ENCODE measurements at places on chromosomes 13 and 19.
A peak's percentile ranks its signal among the peaks of the same experiment; 100 is the strongest.

GRCh38 chr13:46893221-46893740 is 3.6 kb downstream of the HTR2A start:
- peaks cover 68% of the 10 kb centered on the region for H3K27me3 ChIP-seq
- no peak for DNase-seq
- H3K27ac ChIP-seq, result no peak overlapping the region
- H3K4me1 ChIP-seq, result peaks cover 15% of the 10 kb centered on the region
- peak overlapping the region; percentile 58 for H3K4me3 ChIP-seq
- H3K36me3 ChIP-seq, result no peaks in the 10 kb centered on the region

DNA sequence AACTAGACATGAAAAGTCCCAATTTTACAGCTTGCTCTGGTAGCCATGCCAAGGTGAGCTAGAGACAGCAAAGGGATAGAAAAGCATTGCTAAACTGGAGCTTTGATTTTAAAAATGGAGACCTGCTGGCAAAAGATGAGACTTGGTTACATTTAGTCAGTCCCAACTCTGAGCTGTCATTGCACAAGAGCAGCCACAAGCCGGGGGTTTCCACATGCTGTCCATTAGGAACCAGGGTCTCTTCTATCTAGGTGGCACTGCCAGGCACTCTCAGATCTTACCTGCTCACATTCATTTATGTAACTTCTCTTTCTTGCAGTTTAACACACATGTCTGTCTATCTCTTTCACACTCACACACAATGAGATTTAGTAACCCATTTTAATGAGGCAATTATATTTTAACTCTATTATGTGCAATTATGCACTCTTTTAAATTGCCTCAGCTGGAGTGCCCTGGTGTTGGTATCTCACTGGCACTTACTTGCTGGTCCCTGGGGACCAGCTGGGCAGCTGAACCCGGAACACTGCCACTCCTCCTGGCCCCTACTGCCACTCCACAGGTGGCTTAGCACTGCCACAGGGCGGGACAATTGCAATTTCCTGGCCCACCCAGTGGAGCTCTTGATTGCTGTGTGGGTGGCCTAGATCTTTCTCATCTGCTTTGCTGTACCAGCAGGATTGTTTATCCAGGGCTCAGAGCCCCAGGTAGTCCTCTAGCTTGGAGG is 112.5 kb downstream of the COG6 start:
- no peaks in the 10 kb centered on the region for H3K36me3 ChIP-seq
- H3K4me1 ChIP-seq, result no peaks in the 10 kb centered on the region
- no peak overlapping the region for H3K4me3 ChIP-seq

DNA sequence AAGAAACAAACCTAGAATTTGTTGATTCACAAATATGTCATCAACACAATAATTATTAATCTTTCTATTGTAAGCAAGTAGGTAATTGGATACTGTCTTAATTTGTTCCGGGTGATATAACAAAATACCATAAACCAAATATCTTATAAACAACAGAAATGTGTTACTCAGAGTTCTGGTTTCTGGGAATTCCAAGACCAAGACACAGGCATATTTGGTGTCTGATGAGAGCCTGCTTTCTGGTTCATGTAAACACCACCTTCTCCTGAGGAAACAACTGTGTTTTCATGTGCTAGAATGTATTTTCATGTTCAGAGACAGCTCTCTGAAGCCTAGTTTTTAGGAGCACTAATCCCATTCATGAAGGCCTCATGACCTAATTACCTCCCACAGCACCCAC is 1819.5 kb downstream of the SLITRK5 start:
- no peaks in the 10 kb centered on the region for H3K4me1 ChIP-seq
- H3K27ac ChIP-seq, result no peak overlapping the region
- no peaks in the 10 kb centered on the region for H3K27me3 ChIP-seq
- H3K4me3 ChIP-seq, result no peak overlapping the region

DNA sequence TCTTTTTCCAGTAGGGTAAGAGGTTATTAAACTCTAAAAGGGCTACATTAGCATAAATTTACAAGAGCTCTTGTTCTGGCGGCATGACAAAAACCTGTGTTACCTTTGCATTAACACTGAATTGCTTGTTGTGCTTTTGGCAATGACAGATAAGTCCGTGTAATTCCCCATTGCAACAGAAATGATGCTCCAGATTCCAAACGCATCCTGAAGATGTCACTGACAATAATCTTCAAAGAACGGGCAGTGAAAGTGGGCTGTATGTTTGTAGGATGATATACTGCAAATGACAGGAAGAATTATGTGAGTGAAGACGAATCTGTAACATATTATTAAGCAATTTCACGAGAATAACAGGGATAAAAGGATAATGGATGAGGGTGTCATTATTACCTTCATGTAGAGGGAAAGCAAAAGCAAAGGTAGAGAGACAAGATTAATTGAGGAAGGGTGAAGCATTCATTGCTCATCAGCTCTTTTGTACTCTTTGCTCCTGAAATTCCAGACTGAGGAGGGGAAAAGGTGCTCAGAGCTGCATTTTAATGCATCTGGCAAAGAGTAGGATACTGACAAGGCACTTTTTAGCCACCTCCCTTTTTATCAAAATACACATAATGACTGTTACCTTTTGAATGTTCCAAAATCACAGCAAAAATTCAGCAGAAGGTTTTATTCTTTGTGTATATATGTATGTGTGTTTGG is 38.5 kb upstream of the MAB21L1 start:
- no peaks in the 10 kb centered on the region for H3K27me3 ChIP-seq
- no peaks in the 10 kb centered on the region for H3K36me3 ChIP-seq
- no peak overlapping the region for H3K4me3 ChIP-seq
- H3K27ac ChIP-seq, result no peak overlapping the region
- DNase-seq, result no peak

GRCh38 chr19:14843578-14843977 is 5.1 kb downstream of the OR7A10 start:
- no peak overlapping the region for H3K4me3 ChIP-seq
- DNase-seq, result no peak
- H3K36me3 ChIP-seq, result no peaks in the 10 kb centered on the region
- H3K27ac ChIP-seq, result no peak overlapping the region

GRCh38 chr13:33146843-33147611 is 130.8 kb downstream of the KL start:
- no peak overlapping the region for H3K4me3 ChIP-seq
- H3K36me3 ChIP-seq, result peaks cover 3% of the 10 kb centered on the region
- DNase-seq, result no peak

GRCh38 chr19:32498648-32499200 is 82.3 kb upstream of the PDCD5 start:
- no peaks in the 10 kb centered on the region for H3K4me1 ChIP-seq
- no peak overlapping the region for H3K4me3 ChIP-seq
- H3K27me3 ChIP-seq, result no peaks in the 10 kb centered on the region
- H3K36me3 ChIP-seq, result no peaks in the 10 kb centered on the region
- no peak for DNase-seq
- no peak overlapping the region for H3K27ac ChIP-seq

GRCh38 chr19:12720851-12721655 is 2.7 kb downstream of the TNPO2 start:
- peaks cover 39% of the 10 kb centered on the region for H3K4me1 ChIP-seq
- no peaks in the 10 kb centered on the region for H3K27me3 ChIP-seq
- peak overlapping the region; percentile 95 for H3K27ac ChIP-seq
- peaks cover 28% of the 10 kb centered on the region for H3K36me3 ChIP-seq

- no peak overlapping the region for H3K27ac ChIP-seq
- DNase-seq, result no peak
- no peaks in the 10 kb centered on the region for H3K36me3 ChIP-seq
- no peak overlapping the region for H3K4me3 ChIP-seq
- H3K27me3 ChIP-seq, result peaks cover 29% of the 10 kb centered on the region
These were observed 63.1 kb downstream of the DLEU7 start for GRCh38 chr13:50780201-50781015.

DNA sequence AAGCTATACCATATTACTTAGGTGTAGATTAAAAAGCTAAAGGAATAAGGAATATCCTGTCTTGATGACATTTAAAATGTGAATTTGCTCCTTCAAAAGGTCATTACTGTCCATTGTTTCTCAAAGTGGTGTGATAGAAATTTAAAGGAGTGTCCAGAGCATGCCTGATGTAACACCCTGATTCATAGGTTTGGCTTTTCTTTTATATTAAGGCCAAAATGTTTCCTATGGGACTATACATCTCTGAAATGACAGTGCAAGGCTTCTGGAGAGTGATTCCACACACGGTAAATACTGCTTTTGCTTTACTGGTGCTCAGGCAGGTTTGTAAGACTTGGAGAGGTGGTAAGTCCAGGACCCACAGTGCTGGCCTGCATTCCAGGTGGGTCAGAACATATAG is 289.9 kb downstream of the RFC3 start:
- H3K27me3 ChIP-seq, result no peaks in the 10 kb centered on the region
- no peaks in the 10 kb centered on the region for H3K4me1 ChIP-seq
- no peak for DNase-seq

- DNase-seq, result no peak
- H3K36me3 ChIP-seq, result no peaks in the 10 kb centered on the region
- H3K27me3 ChIP-seq, result no peaks in the 10 kb centered on the region
- no peak overlapping the region for H3K27ac ChIP-seq
These were observed 651 bp downstream of the SERPINE3 start for GRCh38 chr13:51339952-51340732.

DNA sequence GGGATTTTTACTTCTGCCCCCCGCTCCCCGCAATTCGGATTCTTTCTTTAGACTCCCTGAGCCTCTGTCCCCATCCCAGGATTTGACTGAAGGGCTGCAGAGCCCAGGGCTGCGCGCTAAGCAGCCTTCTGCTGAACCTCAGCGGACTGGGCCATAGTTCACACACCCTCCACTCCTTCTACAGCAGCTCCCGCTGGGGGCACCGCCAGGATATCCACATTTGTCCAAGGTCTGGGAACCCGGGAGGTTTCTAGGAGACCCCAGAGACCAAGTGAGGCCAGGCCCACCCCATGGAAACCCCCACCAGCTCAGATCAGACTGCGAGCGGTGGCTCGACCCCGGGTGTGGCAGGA is 463.3 kb downstream of the ITGBL1 start:
- no peak overlapping the region for H3K4me3 ChIP-seq
- H3K27me3 ChIP-seq, result peaks cover 47% of the 10 kb centered on the region
- H3K36me3 ChIP-seq, result no peaks in the 10 kb centered on the region
- H3K27ac ChIP-seq, result no peak overlapping the region
- DNase-seq, result no peak

GRCh38 chr13:30665638-30666037 is 47.9 kb downstream of the USPL1 start:
- no peaks in the 10 kb centered on the region for H3K27me3 ChIP-seq
- peaks cover 6% of the 10 kb centered on the region for H3K4me1 ChIP-seq
- no peak overlapping the region for H3K27ac ChIP-seq
- peaks cover 2% of the 10 kb centered on the region for H3K36me3 ChIP-seq

GRCh38 chr13:33270895-33271538 is 14.5 kb downstream of the STARD13 start:
- no peak for DNase-seq
- H3K36me3 ChIP-seq, result no peaks in the 10 kb centered on the region
- no peaks in the 10 kb centered on the region for H3K4me1 ChIP-seq
- no peak overlapping the region for H3K4me3 ChIP-seq
- peaks cover 12% of the 10 kb centered on the region for H3K27me3 ChIP-seq

DNA sequence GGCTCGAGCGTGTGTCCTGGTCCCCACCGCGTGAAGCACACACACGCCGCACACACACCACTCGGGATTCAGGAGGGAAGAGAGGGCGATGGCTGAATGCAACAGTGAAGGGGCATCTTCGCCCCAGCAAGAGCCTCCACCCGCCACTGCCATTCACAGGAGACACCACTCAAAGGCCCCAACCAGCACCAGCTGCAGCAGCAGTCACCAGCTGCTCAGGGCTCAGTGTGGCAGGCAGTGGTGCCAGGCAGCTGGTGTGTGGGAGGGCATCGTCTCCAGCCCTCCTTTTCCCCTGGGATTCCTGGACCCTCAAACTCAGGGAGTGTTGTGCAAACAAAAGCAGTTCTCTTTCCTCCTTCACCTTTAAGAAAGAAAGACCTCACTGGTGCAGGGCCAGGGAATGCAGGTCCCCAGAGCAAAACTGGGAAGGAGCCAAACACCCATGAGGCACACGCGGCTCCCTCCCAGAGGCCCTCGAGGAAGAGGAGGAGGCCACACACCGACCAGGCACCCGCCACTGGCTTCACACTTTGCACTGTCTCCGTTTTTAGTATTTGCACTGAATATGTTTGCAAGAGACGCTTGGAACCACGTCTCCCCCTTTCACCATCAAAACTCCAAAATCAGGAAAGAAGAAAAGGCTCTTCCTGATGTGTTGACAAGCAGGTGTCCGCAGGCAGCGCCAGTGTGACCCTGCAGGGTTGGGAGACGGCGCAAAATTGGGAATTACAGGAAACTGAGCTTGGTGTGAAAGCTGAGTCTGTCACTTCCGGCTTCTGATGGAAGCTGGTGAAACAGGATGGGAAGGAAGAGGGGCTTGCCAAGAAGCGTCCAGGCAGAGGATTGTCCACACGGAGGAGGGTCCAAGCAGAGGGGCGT is 26.4 kb upstream of the F7 start:
- no peaks in the 10 kb centered on the region for H3K27me3 ChIP-seq
- H3K4me3 ChIP-seq, result no peak overlapping the region
- H3K4me1 ChIP-seq, result no peaks in the 10 kb centered on the region
- peak overlapping the region; percentile 60 for H3K27ac ChIP-seq

DNA sequence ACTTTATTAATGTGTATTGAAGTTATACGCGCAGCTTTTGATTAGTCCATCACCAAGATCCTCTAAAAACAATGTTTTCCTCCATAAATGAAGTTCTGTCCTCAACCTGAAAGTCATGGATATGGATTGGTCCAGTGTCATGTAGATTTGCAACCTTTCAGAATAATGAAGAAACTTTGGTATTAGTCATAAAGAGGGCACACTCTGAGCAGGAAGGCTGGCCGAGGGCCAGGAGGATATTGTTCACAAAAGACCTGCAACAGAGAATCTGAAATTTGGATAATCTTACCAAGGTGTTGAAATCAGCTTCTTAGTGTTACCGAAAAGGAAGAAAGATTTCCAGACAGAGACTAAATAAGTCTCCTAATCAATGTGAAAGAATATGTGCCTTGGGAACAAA is 20.7 kb downstream of the CLDN10 start:
- H3K27ac ChIP-seq, result no peak overlapping the region
- no peaks in the 10 kb centered on the region for H3K36me3 ChIP-seq
- no peak for DNase-seq

DNA sequence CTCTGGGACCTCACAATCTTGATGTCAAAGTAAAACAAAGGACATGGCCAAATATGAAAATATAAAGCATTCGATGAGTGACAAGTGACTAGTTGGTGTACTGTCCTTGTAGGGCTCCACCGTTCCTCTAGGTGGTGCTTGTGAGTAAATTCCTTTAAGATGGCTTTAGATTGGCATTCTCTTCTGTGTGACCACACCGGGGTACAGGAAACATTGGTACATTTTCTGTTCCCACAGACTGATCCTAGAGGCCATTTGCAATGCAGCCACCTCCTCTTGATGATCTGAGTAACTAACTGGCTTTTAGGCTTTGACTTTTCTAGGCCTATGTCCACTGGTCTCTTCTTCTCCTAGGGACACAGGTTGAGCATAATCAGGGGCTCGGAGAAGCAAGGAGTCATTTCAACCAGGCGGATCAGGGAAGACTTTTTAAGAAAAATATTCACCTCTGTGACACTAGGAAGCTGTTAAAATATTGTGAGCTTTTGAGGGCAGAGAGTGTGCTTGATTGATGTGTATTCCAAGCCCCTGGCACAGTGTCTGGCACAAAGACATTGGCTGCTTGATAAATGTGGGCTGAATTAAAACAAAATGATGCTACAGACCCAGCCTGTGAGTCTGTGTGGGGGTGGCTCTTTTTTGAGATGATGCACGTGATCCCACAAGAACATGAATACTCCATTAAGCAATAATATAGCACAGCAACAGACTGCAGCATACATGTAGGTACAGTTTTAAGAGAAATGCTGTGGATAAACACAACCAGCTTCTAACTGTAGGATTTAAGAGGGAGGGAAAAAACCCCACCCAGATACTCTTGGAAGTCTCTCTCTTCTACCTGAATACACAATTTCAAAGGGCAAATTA is 21.0 kb downstream of the EPSTI1 start:
- no peak overlapping the region for H3K27ac ChIP-seq
- DNase-seq, result peak; percentile 63
- peaks cover 52% of the 10 kb centered on the region for H3K36me3 ChIP-seq
- no peaks in the 10 kb centered on the region for H3K27me3 ChIP-seq
- no peak overlapping the region for H3K4me3 ChIP-seq
